ENCODE measurements at places on chromosomes 4 and X. TPM values are rescaled to one million over a fixed set of nuclear protein-coding genes. Genes with fewer than 3 reads are reported as not detected.
A peak's percentile ranks its signal among the peaks of the same experiment; 100 is the strongest.

DNA sequence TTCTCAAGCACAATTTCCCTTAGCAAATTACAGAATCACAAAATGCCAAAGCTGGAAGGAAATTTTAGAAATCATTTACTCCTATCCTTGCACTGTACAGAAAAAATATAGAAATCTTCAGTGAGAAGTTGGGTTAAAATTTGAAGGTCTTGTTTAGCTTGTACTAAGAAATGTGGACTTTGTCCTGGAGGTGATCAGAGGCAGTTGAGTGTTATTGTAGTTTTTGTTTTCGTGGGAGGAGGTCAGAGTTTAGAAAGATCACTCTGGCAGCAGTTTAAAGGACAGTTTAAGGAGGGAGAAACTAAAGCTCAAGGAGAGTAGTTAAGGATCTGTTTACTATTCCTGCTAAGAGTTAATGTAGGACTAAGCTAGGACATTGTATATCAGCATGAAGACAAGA lies 54.4 kb upstream of the CXorf51B start:
- no peak for DNase-seq

GRCh38 chr4:123555233-123555806 lies 158.7 kb downstream of the SPRY1 start:
- peak; percentile 97 for DNase-seq

GRCh38 chrX:109841257-109841656 lies 108.2 kb upstream of the ACSL4 start:
- DNase-seq = no peak

- DNase-seq = no peak
Observed at GRCh38 chr4:170414961-170415360, 325.2 kb upstream of the AADAT start.

DNA sequence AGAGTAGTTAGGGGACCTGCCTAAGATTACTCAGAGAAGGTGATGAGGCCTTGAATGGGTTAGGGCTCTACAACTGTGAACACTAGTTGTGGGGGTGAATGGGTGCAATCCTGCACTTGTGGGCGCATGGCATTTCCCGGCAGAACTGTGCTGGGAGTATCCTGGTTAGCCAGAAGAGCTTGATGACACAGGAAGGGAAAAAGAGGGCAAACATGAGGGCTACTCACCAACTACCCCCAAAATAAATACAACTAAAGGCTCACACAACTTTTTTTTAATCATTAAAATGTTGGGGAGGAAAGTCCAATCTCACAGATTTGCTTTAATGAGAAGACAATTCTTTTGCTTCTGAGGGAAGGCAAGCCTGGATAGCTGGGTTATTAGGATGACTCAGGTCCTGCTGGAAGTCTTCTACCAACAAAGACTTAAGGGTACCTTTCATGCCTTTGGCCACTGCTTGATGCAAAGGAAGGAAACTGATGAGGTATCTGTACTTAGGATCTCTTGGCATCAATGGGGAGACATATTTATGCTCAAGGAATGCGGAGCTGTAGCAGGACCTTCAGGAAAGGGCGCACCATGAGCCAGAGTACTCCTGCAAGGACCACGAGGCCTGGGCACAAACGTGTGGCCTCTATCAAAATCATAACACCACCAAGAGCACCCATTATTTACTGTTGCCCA lies 2.6 kb downstream of the PHKA2 start:
- no peak for DNase-seq

GRCh38 chr4:186234367-186234766 lies 7.1 kb downstream of the KLKB1 start:
- DNase-seq = no peak

DNA sequence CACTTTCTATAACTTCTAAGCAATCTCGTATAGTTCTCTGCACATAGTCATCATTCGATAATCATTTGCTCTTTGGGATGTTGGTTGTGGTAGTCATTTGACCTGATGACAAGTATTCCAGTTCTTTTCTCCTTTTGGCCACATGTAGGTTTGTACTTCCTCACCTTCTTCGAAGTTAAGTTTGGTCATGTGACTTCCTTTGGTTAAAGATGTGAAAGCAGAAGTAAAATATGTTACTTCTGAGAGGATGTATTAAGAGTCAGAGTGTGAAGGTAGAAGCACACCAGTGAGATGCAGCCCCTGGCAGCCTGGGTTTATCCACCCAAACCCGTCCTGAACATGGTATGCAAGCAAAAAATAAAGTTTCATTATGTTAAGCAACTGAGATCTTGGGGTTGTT lies 48.9 kb upstream of the ZNF518B start:
- no peak for DNase-seq

- DNase-seq = no peak
Observed at GRCh38 chrX:37722595-37722994, 37.0 kb downstream of the XK start.

DNA sequence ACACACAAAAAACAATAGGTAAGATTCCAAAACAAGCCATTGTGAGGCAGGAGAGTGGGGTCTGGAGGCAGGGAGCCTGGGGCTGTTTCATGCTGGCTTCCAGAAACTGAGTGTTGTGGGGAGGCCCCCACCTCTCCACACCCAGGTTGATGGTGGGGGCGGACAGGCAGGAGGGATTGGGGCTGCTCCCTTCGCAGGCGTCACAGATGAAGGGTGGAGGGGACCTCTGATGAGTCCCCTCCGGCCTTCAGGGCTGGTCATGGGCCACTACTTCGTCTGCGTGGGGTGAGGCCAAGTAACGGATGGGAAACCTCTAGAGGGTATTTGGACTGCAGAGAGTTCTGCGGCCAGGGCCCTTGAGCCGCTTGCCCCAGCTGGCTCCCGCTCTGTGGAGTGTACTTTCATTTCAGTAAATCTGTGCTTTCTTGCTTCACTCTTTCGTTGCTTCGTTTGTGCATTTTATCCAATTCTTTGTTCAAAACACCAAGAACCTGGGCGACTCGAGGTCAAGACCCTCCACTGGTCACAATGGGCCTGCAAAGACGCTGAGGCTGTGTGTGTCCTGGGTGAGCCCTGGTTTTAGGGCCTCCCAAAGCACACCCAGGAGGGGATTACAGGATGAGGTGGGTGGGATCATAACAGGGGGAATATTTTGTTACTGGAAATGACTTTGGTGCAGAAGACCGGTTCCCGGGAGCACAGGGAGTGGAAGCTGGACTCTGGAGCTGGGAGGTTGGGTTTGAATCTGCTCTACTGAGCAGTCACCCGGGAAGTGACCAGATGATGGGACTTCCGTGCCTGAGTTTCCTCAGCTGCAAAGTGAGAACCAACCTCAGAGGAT lies 83.7 kb upstream of the ADRA2C start:
- no peak for DNase-seq

- DNase-seq = no peak
Observed at GRCh38 chrX:81957900-81958545, 756.1 kb downstream of the SH3BGRL start.

- no peak for DNase-seq
Observed at GRCh38 chr4:58739275-58739674, 1629.1 kb upstream of the IGFBP7 start.

GRCh38 chrX:43656005-43656494 lies at the start of gene MAOA:
Gene MAOA, plus strand, starts transcription at chrX:43656299. Its CDS starts 43 bp downstream, at chrX:43656342.
- peak; percentile 59 for DNase-seq

DNA sequence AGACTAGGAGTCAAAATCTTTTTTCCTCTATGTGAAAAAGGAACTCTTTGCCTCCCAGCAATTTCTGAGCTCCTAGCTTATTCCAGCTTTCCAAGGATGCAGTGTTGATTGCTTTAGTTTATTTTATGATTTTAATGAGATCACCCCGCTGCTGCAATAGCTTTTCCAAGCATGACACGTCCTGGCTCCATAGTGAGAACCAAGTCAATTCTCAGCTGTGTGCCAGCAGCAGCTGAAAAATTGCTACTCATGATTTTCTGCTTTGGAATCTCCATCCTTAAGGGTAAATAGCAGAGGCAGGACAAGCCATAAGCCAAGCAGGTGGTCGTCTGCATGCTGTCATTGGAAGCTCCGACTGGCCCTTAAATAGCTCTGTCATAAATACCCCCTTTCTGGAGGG lies 64.5 kb downstream of the FTHL17 start:
- DNase-seq = no peak

DNA sequence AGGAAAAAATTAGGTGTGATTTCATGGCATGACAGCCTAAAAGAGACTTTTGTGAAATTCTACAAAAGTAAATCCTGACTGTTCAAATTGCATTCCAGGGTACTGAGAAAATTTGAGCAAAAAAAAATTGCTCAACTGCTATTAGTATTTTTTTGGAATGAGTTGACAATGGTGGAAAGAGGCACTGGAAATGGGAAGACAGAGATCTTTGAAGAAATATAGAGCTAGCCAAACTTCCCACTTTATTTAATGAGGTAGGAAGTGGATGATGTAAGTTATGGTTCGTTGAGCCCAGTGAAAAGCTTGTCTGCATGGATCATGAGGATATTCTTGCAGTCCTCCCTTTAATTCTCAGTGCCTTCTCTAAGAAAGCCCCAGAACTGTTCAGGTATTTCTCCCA lies 183.8 kb downstream of the PTTG2 start:
- no peak for DNase-seq

DNA sequence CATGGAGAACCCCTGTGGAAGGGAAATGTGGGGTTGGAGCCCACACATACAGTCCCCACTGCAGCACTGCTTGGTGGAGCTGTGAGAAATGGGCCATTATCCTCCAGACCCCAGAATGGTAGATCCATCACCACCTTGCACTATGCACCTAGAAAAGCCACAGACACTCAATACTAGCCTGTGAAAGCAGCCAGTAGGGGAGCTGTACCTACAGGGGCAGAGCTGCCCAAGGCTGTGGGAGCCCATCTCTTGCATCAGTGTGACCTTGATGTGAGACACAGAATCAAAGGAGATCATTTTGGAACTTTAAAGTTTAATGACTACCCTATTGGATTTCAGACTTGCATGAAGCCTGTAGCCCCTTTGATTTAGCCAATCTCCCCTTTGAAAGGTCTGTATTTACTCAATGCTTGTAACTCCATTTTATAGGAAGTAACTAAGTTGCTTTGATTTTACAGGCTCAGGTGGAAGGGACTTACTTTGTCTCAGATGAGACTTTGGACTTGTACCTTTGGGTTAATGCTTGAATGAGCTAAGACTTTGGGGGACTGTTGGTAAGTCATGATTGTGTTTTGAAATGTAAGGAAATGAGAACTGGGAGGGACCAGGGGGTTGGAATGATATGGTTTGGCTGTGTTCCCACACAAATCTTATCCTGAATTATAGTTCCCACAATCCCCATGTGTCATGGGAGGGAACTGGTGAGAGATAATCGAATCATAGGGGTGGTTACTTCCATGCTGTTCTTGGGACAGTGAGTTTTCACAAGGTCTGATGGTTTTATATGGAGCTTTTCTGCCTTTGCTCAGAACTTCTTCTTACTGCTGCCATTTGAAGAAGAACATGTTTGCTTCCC lies 352.6 kb downstream of the INPP4B start:
- no peak for DNase-seq

GRCh38 chrX:135484641-135485289 lies 35.7 kb upstream of the INTS6L start:
- DNase-seq = peak; percentile 46

DNA sequence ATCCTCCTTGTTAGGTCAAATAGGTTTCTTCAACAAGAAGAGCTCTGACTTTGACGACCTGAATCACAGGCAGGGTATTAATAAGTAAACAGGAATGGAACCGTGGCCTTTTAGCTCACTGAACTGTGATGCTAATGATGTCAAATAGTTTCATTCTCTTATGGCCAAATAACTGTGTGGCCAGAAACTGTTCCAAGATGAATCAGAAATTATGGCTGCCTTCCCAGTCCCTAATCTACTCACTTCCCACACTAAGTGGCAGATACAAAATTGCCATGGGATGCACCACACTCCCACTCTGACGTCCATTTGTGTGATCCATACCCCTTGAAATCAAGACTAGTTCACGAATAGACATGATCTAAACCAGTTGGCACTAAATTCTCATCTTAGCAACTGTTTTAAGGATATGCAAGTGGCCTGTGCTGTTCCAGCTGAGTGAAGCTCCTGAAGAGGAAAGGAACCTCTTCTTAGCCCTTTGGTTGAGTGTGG lies 455.4 kb downstream of the IL15 start:
- peak; percentile 95 for DNase-seq

- no peak for DNase-seq
Observed at GRCh38 chrX:15745179-15745578, 7.1 kb downstream of the CA5B start.

DNA sequence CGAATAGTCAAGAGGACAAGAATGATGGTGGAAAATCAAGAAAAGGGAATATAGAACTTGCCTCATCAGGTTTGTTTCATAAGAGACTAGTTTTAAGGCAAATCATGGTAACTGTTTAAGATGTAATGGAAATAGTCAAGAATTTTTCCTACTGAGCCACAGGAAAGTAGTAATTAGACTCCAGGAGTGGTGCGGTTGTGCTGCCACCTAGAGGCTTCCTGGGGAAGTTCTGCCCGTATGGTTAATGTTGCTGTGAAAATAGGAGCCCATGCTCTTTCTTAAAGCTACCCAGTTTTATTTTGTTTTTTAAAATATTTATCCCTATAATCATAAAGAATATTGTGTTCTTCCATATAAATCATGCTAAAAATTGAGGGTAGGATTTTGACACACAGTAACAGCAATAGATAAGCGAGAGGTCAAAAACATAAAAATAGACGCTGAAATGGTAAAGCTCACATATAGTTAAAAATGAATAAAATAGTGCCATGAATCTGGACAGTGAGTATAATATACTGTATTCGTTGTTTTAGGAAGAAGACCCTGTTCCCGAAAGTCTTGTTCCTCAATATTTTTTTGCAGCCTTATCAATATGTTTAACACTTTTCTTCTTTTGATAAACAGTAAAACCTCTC lies 87.0 kb downstream of the PHOX2B start:
- peak; percentile 69 for DNase-seq

DNA sequence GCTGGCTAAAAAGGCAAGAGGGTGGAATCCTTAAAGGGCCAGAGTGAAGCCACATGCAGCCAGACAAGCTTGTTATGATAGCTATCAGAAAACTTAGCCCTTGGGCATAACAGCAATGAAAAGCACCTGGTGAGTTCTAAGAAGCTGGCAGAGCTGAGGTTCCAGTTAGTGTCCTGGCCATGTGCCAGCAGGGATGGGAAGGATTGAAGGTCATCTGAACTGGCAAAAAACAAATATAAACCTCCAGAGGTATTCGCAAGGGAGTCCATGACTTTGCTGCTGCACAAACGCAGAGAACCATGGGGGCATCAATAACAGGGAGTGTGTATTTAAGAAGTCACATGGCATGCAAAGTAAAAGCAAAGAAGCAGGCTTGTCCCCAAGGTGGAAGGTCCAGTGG lies 208.9 kb downstream of the FAM47A start:
- no peak for DNase-seq

The SHOX gene
- not detected for total RNA-seq

The ZNF157 gene
- not detected for total RNA-seq

The GATA1 gene
- not detected for total RNA-seq

The FHDC1 gene
- 0.12 TPM for total RNA-seq

The ZNF630 gene
- 1.5 TPM for total RNA-seq

The RENBP gene
- 6.2 TPM for total RNA-seq

The ERCC6L gene
- total RNA-seq = 6.7 TPM

The CTAG2 gene
- not detected for total RNA-seq

The CSTF2 gene
- total RNA-seq = 24.8 TPM

The RRH gene
- total RNA-seq = not detected

The NDST4 gene
- not detected for total RNA-seq

The FAM149A gene
- 0.20 TPM for total RNA-seq

The SSX4 gene
- not detected for total RNA-seq
